Cerebellar nuclear complex (tissue), 1 donor: ENCODE measurements at places on chromosomes 16 and 17.
A peak's percentile ranks its signal among the peaks of the same experiment; 100 is the strongest.

- no peak for DNase-seq
These were observed 146.0 kb downstream of the ABCA8 start for GRCh38 chr17:68809148-68809547.

GRCh38 chr17:74877592-74878548, 5.1 kb upstream of the FDXR start:
- no peak for DNase-seq

DNA sequence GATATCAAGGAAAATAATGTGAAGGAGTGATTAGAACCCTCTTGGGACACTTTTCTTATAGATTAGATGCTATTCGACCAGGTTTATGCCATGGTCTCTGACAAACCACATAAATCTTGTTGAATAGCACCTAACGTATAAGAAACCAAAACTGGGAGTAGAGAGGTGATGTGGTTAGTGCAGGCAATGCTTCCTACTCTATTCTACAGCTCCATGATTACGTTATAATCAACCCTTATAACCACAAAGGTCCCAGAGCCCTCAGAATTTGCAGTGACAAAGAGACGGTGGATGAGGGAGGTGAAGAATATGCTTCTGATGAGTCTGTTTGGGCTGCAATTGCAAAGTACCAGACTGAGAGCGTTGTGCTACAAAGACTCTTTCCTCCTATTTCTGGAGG, 78.4 kb downstream of the ARHGAP44 start:
- DNase-seq, result no peak

GRCh38 chr17:70183508-70183907, 14.2 kb downstream of the KCNJ2 start:
- no peak for DNase-seq

DNA sequence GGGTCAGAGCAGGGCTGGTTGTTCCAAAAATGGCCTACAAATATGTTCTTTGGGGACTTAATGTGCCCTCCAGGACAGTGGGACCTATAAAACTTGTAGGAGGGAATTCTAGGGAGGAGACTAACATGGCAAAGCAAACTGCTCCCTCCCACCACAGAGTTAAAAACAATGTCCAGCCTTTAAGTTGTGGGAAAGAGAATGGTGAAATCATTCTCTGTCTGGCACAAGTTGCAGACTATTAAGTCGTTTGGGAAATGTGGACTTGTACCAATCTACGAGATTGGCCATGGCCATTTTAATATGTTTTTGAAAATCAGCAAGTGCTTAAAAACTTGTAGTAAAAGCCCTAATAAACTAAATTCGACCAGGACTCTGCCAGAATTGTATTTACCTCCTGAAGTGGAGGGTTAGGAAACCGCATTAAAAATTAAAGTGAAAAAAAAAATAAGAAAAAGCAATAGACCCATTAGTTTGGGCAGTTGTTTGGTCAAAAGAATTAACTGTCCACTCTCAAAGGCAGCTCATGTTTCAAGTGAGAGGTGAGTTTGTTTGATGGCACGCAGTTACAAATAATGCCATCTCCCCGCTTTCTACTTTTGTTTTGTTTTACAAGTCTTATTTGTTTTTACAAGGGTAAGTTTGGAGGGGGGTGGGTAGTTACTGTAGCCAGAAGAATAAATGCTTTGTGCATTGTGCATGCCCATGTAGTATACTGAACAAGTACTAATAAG, 32.4 kb downstream of the ANKFN1 start:
- DNase-seq, result no peak

GRCh38 chr17:7295230-7296180, 1.1 kb upstream of the YBX2 start:
- no peak for DNase-seq

- DNase-seq, result no peak
These were observed 4.0 kb downstream of the PRKCA start for GRCh38 chr17:66306446-66306845.

GRCh38 chr17:1110862-1111598, 68.8 kb downstream of the ABR start:
- no peak for DNase-seq

DNA sequence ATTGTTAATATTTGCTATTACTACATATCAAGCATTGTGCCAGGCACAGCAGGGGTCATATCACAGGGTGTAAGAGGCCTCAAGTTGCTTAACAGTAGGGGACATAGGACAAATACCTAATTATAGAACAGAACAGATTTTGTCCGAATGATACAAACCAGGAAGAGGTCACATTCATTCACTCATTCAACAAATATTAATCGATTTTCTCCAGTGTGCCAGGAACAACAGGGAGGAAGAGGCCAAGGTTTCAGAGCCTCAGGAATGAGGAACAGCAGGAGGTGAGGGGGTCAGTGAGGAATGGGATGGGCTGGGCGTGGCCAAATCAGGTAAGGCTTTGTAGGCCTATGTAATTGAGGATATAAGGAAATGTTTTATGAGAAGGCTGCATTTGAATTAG, 11.2 kb upstream of the CHST4 start:
- no peak for DNase-seq

- DNase-seq, result no peak
These were observed 3.6 kb downstream of the SOST start for GRCh38 chr17:43754947-43755346.

- DNase-seq, result no peak
These were observed 200.1 kb upstream of the GSE1 start for GRCh38 chr16:85412911-85413520.

- no peak for DNase-seq
These were observed 16.7 kb downstream of the RHOT1 start for GRCh38 chr17:32158870-32159585.

- DNase-seq, result no peak
These were observed 19.6 kb downstream of the GLP2R start for GRCh38 chr17:9845306-9845705.

- DNase-seq, result peak; percentile 7
These were observed 118.5 kb downstream of the C16orf78 start for GRCh38 chr16:49491771-49492761.

DNA sequence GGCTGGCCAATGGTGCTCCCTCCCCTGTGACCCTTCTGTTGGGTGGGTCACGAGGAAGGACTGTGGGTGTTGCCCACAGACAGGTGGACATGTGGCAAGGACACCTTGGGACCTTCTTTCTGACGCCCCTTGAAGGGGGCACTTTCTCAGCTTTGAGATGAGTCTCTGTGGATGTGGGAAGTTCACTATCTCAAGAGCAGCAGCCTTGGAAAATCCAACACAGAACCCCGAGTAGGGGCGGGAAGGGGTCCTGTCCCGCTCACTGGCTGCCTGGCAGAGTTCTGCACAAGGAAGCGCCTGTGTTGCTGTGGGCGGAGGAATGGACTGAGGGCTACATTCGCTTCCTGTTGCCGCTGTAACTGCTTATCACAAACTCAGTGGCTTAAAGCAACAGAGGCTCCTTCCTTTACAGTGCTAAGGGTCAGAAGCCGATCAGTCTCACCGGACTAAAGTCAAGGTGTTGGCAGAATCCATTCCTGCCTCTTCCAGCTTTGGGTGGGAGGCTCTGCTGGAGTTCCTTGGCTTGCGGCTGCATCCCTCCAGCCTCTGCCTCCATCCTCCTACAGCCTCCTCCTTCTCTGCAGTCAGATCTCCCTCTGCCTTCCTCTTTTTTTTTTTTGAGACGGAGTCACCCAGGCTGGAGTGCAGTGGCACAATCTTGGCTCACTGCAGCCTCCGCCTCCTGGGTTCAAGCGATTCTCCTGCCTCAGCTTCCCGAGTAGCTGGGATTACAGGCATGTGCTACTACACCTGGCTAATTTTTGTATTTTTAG, 305.2 kb downstream of the SEC14L1 start:
- DNase-seq, result no peak

- no peak for DNase-seq
These were observed 27.4 kb upstream of the GINS2 start for GRCh38 chr16:85716022-85716679.
